ENCODE measurements at places on chromosomes 1 and 21. TPM values are rescaled to one million over a fixed set of nuclear protein-coding genes. Genes with fewer than 3 reads are reported as not detected.

GRCh38 chr1:244920911-244921761 lies 56.8 kb upstream of the HNRNPU start:
- DNase-seq, result no peak

DNA sequence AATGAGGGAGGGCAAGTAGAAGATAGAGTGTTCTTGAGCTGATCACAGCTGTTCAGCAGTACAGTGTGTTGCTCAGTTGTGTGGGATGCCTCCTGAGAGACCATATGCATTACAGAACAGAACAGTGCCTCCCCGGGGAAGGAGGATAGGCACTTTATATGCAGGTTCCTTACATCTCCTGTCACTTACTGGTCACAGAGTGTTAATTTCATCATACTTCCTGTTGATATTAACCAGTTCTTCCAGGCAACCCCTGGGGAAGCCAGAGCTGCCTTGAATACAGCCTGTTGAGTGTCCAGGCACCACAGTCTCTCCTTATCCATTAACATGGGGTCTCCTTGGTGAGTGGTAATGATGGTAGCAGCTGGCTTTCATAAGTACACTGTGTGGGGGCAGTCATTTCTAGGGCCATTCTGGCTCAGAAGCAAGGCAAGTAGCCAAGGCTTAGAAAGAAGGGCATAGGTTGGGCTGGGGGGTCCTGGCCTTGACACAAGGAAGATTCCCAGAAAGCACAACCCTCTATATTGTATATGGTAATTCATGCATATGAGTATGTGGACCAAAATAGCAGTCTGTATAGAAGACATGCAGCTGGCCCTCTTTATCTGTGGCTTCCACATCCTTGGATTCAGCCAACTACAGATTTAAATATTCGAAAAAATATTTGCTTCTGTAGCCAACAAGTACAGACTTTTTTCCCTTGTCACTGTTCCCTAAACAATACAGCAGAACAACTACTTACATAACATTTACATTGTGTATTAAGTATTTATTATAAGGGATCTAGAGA lies 142.4 kb downstream of the ZP4 start:
- DNase-seq, result no peak

GRCh38 chr1:6834366-6834765 lies 49.1 kb downstream of the CAMTA1 start:
- no peak for DNase-seq

- no peak for DNase-seq
Observed at GRCh38 chr1:227948493-227949260, 945 bp upstream of the WNT9A start.

GRCh38 chr1:200221614-200222282 lies 188.1 kb downstream of the ZNF281 start:
- DNase-seq, result no peak

DNA sequence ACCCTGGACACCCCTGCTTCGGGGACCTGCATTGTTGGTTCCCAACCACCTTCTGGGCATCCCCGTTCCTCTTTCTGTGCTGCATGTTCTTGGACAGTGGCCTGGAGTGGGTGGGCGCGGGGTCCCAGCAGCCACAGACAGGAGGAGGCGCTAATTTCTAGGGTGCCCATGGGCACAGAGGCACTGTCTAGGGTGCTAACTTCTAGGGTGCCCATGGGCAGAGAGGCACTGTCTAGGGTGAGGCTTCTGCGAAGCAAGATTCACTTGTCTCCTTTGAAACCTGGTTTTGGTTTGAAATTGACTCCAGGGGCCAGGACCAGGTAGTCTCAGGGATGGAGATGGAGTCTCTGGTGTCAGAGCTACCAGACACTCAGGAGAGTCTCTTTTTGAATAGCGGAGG lies 815 bp upstream of the MEGF6 start:
- no peak for DNase-seq

GRCh38 chr1:32372149-32372756 lies 9.9 kb downstream of the TSSK3 start:
- DNase-seq, result no peak

- no peak for DNase-seq
Observed at GRCh38 chr1:168141871-168142385, 5.2 kb upstream of the GPR161 start.

FCRL1 gene
- not detected for total RNA-seq

PSMB4 gene
- total RNA-seq, result 435 TPM

TAS1R1 gene
- total RNA-seq, result 0.13 TPM

GRHL3 gene
- total RNA-seq, result not detected

DDR2 gene
- total RNA-seq, result 2.1 TPM

Measured in dermis microvascular lymphatic vessel endothelial cell (primary cell).